Kidney (tissue), 22 donors: ENCODE measurements at places on chromosomes 5 and 9.
A peak's percentile ranks its signal among the peaks of the same experiment; 100 is the strongest.

DNA sequence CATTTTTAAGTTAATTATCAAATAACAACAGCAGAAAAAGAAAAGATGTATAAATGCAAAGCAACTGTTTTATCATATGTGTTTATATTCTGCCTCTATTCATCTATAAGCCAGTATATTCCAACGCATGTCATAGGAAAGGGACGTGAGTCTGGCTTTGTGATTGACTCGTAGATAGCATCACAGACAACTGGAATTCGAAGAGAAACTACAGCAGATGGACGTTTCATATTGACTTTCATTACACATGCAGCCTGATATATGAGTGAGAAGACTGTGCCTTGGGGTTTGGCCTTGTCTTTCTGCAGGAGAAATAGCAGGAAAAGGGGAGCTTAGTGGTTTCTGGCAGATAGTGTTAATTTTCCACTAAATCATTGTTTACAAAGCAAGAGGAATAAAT lies 1111.9 kb downstream of the MAT2B start:
- DNase-seq, result no peak

DNA sequence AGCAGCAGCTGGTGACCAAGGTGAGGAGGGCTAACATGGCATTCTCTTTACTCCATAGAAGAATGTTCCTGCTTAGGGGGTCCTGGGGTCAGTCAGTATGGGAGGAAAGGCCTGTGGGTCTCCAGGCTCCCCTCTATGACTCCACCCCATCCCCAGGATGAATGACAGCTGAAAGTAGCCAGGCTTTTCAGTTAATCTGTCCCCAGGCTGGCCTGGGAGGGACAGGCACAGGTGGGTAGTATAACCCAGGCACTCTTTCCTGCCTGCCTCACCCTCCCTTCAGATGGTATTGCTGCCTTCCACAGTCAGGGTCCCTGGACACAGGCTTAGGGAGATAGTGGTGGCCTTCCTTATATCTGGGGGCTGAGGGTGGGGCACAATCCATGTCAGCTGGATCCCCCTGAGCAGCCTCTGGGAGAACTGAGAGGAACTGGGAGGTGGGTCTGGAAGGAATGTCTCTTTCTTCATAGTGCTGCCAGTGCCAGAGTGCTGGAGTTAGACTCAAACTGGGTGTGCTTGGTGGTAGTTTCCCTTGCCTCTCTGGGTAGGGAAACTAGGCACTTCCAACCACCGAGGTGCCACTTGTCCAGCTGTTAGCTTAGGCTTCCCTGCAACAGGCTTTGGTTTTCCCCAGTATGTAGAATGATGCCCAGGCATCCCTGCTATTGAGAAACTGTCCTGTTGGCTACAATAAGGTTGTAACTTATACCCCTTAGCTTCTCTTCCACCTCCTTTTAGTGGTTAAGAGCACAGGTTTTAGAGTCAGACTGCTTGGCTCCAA lies 27.8 kb downstream of the LARP1 start:
- DNase-seq, result no peak

DNA sequence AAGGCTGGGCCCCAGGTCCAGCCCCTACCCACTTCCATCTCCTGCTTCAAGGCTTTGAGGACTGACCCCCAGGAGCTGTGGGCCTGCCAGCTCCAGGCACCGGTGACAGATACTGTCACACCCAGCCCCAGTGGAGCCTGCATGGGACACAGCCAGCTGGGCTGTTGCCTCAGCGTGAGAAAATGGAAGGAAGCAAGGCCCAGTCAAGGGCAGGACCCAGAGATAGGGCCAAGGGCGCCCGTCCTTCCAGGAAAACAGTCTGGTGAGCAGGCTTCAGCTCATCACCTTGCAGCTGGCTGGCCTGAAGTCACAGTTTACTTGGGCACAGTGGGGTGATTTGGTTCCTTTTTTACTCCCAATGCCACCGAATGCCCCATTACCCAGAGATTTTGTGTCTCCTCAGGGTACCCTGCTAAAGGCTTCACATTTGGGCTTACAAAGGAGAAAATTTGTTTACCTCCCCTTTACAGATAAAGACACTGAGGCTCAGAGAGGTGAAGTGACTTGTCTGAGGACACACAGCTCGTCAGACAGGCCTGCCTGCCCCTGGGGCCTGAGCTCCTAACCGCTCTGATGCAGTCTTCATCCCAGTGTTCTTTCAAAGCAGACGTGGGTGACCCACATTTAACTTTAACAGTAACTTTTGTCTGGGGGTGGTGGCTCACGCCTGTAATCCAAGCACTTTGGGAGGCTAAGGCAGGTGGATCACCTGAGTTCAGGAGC lies 21.5 kb upstream of the WDR38 start:
- DNase-seq, result no peak

DNA sequence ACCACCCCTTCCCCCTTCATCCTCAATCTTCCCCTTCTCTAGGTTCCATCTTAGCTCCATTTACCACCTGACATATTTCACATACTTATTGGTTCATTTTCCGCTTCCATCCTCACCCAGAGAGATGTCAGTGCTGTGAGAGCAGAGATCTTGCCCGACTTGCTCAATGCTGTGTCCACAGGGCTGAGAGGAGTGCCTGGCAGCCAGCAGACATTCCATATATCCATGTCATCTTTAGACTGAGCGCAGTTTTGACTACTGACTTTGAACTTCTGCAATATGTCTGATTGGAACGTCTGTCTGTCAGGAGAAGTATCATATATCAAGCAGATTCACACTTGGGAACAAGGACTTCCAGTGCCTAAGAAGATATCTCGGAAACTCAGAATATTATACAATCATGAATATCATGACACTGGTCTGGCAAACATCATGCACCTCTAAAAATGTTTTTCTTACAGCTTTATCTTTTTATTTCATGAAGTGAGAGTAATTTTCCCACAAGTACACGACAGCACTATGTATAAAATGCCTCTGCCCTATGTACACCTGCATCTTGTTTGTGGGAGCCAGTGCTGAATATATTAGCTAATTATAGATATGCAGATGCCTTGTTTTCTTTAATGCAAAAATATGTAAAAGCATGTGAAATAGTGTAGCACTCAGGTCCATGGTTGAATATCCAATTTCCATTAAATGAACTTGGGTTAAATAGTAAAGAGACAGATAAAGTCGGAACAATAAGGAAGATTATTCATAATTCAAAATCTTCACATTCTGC lies 454.0 kb upstream of the DAP start:
- DNase-seq, result no peak

GRCh38 chr5:179615203-179615602 lies 8.3 kb downstream of the HNRNPH1 start:
- no peak for DNase-seq

DNA sequence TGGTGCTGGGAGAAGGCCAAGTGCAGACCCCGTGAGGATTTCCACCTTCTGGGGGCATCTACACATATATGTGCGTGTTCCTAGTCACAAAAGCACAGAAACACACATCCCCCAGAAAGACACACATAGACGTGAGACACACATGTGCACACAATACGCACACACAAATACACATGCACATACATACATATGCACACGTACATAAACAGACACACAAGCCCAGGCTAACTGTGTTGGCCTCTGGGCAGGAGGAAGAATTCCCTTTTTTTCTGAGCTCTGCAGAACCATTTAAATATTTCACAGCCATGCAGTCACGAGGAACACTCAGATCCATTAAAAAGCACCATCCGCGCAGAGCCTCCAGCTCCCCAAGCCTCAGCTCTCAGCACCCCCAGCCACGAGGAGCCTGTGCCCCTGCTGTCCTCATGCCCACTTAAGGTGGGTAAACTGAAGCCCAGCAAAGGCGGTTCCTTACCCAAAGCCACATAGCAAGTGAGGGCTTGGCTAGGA lies 5.3 kb downstream of the NINJ1 start:
- no peak for DNase-seq

DNA sequence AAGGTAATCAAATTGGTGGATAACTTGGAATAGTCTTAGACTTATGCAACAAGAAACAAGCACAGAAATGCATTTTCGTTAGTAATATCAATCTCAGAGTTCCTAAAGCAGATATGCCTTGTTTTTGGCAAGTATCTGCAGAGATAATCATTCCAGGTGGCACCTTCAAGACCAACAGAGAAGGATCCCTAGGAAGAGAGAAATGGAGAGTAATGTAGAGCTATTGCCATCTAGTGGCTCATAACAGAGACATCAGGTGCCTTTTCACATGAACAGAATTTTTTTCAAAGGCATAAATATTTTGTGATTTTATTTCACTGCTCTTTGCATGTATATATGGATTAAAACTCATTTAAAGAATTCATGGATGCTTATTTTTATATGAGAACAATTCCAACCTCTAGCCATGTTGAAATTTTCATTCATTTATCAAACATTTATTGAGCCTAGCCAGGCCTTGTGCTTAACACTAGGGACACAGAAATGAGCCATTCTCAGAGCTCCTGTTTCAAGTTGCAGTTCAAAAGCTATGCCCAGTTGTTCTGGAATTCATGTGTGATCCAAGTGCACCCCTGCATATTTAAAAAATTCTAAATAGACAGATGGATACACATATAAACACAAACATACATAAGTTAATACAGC lies 117.5 kb upstream of the OR13F1 start:
- peak; percentile 59 for DNase-seq

- DNase-seq, result no peak
These were observed 20.6 kb downstream of the DYNC2I2 start for GRCh38 chr9:128636024-128636390.

GRCh38 chr5:120769312-120769872 lies 305.3 kb downstream of the PRR16 start:
- no peak for DNase-seq

- DNase-seq, result peak; percentile 86
These were observed 724 bp downstream of the PRRC2B start for GRCh38 chr9:131394464-131395156.

DNA sequence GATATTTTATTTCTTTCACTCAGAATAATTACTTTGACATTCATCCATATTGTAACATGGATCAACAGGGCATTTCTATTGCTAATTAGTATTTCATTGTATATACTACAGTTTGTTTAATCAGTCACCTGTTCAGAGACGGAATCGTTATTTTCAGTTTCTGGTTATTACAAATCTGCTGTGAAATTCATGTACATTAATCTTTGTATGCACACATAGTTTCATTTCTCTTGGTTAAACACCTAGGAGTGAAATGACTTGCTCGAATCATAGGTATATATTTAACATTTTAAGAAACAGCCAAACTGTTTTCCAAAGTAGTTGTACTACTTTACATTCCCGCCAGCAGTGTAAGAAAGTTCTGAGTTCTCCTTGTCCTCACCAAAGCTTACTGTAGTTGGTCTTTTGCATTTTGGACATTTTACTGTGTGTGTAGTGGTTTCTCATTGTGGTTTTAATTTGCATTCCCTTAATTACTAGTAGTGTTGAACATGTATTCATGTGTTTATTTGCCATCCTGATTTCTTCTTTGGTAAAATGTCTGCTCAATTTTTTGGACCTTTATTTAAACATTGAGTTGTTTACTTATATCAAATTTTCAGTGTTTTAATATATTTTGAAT lies 198.2 kb downstream of the SAXO1 start:
- no peak for DNase-seq

- DNase-seq, result no peak
These were observed 309.6 kb upstream of the RFX3 start for GRCh38 chr9:3835393-3835792.

- no peak for DNase-seq
These were observed 60.1 kb downstream of the SEMA6A start for GRCh38 chr5:116514421-116514970.

GRCh38 chr5:59390074-59390659 lies 503.4 kb downstream of the PDE4D start:
- DNase-seq, result no peak

DNA sequence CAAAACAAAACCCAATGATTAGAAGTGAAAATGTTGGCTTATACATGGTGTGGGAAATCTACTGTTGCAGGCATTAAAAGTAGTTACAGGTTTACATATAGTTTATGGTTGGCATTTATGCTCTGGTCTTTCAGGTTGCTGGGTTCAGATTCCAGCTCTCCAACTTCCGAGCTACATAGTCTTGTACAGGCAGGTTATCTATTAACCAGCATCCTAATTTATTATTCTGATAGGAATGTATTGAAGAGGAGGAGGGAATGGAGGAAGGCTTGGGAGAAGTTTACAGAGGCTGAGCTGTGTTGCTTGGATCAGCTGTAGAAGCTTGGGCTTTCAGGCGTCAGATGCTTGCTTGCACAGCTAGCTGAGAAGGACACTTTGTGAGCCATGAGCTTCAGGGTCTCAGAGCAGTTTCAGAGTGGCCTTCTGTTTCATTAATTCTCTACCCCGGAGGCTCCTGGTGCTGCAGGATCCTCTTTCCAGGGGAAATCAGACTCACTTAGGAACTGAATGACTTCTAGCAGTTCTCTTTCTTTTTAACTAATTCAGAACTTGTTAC lies 11.7 kb upstream of the ERBIN start:
- peak; percentile 31 for DNase-seq

- DNase-seq, result no peak
These were observed 40.3 kb upstream of the NFIB start for GRCh38 chr9:14354201-14354600.

- DNase-seq, result no peak
These were observed 649 bp upstream of the GLE1 start for GRCh38 chr9:128503870-128504269.

DNA sequence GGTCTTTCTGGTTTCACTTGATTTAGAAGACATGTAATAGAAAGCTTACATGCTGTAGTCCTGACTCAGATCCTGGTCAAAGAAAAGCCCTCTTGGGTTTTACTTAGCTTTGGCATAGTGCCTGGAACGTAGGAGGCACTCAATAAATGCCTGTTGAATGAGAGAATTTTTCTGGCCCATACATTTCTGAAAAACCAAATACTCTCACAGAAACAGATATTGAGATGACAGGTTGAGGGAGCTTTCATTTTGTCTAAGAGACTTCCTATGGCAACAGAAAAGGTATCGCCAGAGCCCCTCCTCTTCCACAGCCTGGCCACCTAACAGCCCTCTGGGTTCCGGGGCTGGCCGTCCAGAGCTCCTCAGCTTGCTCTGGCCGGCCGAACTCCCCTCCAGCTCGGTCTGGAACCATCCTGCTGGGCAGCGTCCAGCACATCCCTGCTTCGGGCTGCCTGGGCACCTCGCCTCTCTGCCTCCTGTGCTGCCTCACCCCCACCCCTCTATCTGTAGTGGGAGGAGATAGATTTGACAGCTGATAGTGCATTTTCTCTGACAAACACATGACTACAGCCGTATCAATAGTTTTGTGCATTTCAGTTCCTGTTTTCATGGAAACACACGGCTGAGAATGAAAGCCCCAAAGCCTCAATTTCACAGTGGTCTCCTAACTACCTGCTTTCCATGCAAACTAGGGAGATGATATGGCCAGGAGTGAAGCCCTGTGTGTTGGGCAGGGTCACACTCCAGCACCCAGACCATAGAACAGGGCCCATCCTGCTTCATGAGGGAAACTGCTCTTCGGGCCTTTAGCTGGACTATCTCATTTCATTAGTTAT lies 1.1 kb downstream of the IL4 start:
- DNase-seq, result no peak

DNA sequence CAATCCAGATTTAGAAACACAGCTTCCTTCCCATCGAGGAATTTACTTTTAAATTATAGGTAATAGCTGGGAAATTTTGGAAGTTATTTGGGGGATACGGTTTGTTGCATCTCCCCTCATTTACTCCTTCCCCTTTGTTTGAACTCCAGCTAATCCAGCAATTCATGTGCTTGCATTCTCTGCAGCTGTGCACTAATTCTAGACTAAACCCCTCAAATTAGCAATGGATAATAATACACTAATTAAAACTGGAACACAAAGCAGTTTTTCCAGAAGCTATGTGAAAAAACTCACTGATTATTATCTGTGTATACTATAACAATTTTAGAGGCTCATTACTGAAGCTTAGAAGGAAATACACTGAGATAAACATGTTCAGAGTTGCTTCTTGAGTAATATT lies 751.2 kb upstream of the ZNF608 start:
- no peak for DNase-seq

GRCh38 chr5:168925160-168925559 lies 346.0 kb upstream of the PANK3 start:
- DNase-seq, result no peak

GRCh38 chr5:84430863-84431663 lies 46.4 kb upstream of the EDIL3 start:
- peak; percentile 8 for DNase-seq
